Large intestine (tissue), 12 donors: ENCODE measurements at places on chromosomes 1 and 21.

DNA sequence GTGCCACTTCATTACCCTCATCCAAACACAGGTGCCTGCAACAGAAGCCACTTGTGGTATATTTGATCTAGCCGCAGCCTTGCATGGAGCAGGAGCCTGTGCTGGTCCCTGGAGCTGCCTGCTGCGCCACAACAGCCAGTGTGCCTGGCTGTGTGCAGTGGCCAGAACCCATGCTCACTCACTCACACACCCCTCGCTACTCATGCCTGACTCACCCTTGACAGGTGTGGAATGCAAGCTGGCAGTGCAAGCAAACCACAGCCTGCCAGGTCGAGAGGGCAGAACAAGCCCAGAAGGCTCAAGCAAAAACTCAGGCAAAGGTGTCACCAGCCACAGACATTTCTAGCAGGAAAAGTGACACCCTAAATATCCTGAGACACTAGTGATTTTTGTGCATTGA lies 1510.9 kb downstream of the KCNT2 start:
- DNase-seq = no peak

- no peak for DNase-seq
Observed at GRCh38 chr1:9420835-9421532, 118.3 kb upstream of the SLC25A33 start.

GRCh38 chr1:89594096-89594740 lies 38.7 kb upstream of the LRRC8C start:
- no peak for DNase-seq

GRCh38 chr21:39542736-39543135 lies 70.0 kb upstream of the B3GALT5 start:
- no peak for DNase-seq

- DNase-seq = no peak
Observed at GRCh38 chr1:67468066-67468718, 38.0 kb upstream of the SERBP1 start.

GRCh38 chr1:1298861-1299685 lies 8.7 kb downstream of the ACAP3 start:
- DNase-seq = no peak

DNA sequence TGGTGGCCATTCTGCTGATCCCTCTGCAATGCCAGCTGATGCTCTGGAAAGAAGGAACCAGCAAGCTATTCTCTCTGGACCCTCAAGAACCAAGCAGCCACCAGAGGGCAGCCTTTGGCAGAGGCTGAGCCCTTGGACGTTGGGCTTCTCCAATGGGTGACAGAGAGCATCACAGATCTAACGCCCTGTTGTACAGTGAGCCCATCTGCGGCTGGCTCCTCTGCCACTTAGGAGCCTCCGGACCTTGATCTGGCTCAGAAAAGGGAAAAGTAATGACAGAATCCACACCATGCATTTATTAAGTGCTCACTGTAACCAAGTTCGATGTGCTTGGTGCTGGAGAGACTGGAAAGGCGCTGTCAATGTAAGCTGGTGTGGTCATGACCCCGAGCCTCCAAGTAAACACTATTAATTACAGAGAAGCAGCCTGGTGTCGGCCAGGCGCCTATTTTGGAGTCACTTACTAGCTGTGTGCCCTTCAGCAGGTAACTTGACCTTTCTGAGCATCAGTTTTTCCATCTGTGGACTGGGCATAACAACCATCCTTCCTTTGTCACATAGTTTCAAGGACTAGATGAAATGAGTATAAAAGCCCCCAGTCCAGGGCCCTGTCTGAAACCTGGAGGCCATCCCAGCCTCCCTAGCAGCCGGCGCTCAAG lies 34.9 kb downstream of the ECE1 start:
- DNase-seq = peak; percentile 80

- DNase-seq = no peak
Observed at GRCh38 chr1:170694172-170694926, 30.4 kb downstream of the PRRX1 start.
